AG04450 (cell line): ENCODE measurements at places on chromosomes 2 and 18.

GRCh38 chr2:241199897-241200821, 11.7 kb downstream of the ANO7 start:
- DNase-seq: no peak

DNA sequence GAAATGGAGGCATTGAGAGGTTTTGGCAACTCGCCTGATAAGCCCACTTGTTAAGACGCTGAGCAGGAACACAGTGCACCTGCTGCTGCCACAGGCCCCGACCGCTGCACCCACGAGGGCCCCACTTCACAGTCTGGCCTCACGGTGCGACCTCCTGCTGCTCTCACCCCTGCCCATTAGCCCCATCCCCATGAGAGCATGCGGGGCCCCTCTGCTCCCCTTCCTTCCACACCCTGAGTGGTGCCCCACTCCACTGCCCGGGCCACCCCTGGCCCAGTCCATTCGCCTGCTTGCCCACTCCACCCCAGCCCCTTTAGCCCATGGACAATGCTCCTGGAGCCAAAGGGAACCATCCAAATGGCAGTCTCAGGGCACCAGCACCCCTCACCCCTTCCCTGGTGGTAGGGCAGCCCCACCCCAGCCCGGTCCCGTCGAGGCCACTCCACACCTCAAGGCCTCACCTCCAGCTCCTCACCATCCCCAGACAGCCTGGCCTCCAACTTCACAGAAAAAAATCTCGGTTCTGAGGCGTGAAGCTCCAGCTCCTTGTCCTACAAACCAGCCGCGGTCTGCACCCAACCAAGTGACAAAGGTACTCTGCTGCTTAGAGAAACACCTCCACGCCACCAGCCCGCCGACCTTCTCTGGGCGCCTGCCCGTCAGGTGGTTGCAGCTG, 6.7 kb upstream of the GPR55 start:
- DNase-seq: no peak

GRCh38 chr18:35051641-35052377, 10.6 kb downstream of the MAPRE2 start:
- no peak for DNase-seq

DNA sequence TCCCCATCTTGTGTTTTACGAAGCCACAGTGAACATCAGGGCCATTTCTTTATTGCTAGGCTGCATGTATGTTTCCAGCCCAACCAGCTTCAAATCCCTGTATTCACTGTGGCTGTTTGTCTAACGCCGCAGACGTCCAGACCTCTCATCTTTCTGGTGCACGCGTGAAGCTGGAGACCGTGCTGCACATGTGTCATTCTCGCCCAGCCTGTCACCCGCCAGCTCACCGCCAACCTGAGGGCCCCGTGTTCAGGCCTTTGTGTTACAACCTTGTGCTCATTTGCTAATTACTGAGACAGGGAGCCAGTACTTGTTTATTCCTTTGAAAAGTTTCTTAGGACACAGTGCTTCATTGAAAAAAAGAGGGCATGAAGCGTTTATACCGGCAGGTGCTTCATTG, 21.4 kb downstream of the SALL3 start:
- no peak for DNase-seq

DNA sequence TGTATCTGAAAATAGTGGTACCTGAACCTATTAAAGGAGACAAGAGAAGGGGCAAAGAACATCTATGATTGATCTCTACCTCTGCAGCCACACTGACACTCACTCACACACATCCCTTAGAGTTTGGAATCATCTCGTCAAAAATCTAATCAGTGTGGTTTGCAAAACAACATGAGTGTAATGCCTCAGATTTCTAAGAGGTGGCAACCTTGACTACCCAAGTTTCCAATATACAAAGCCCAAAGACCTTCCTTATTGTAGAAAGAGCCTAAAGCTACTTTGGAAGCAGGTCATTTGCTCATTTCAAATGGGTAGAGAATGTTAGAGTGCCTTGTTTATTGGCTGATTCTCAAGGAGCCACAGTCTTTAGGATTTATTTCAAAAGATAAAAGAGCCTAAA, 444.9 kb downstream of the ARHGAP15 start:
- DNase-seq: no peak
